Neural crest cell (in vitro differentiated cells): ENCODE measurements at places on chromosomes 11 and 22. TPM values are rescaled to one million over a fixed set of nuclear protein-coding genes. Genes with fewer than 3 reads are reported as not detected.

The HBB gene
- not detected in 2 replicates for total RNA-seq

The FAR1 gene
- 55.3 and 60.8 TPM in 2 replicates for total RNA-seq

The DDTL gene
- total RNA-seq, result not detected in 2 replicates

The NCAM1 gene
- total RNA-seq, result 76.7 and 85.2 TPM in 2 replicates

The CASP5 gene
- total RNA-seq, result not detected in 2 replicates

The DDI1 gene
- not detected in 2 replicates for total RNA-seq

The MS4A6E gene
- total RNA-seq, result not detected in 2 replicates

The TMPRSS4 gene
- not detected in 2 replicates for total RNA-seq

The NRGN gene
- total RNA-seq, result 30.3 and 30.7 TPM in 2 replicates

The SERPING1 gene
- 28.0 and 31.7 TPM in 2 replicates for total RNA-seq

The SCN4B gene
- 2.0 and 2.4 TPM in 2 replicates for total RNA-seq

The KRTAP5-11 gene
- total RNA-seq, result not detected in 2 replicates

The GPR83 gene
- total RNA-seq, result 0.30 and 0.34 TPM in 2 replicates

The ALDH3B1 gene
- 0.23 and 0.35 TPM in 2 replicates for total RNA-seq

The PRODH gene
- 0.09 and 1.3 TPM in 2 replicates for total RNA-seq

The WNT7B gene
- total RNA-seq, result 12.6 and 14.2 TPM in 2 replicates

The SLC22A12 gene
- not detected in 2 replicates for total RNA-seq

The POLR2F gene
- 137 and 143 TPM in 2 replicates for total RNA-seq

The C11orf91 gene
- total RNA-seq, result 0.57 and 0.68 TPM in 2 replicates

The OR2AT4 gene
- total RNA-seq, result not detected in 2 replicates

The FAM180B gene
- 0.35 and 0.50 TPM in 2 replicates for total RNA-seq

The COX8A gene
- total RNA-seq, result 349 and 389 TPM in 2 replicates

The SCGB1A1 gene
- not detected in 2 replicates for total RNA-seq

The OR51E1 gene
- total RNA-seq, result not detected in 2 replicates

The CLDN5 gene
- 1.0 and 1.3 TPM in 2 replicates for total RNA-seq

The MOB2 gene
- total RNA-seq, result 17.3 and 19.3 TPM in 2 replicates

The TMEM86A gene
- 1.5 and 1.7 TPM in 2 replicates for total RNA-seq

The DBX1 gene
- total RNA-seq, result 26.3 and 29.6 TPM in 2 replicates

The PHF5A gene
- 81.8 and 88.9 TPM in 2 replicates for total RNA-seq

The PGA5 gene
- not detected in 2 replicates for total RNA-seq

The EFCAB6 gene
- 1.5 and 2.3 TPM in 2 replicates for total RNA-seq

The BRSK2 gene
- total RNA-seq, result 59.9 and 72.5 TPM in 2 replicates

The PHF21B gene
- 36.5 and 40.4 TPM in 2 replicates for total RNA-seq

The PNPLA5 gene
- total RNA-seq, result not detected in 2 replicates

The CPT1B gene
- 81.2 and 84.1 TPM in 2 replicates for total RNA-seq

The RASSF10 gene
- total RNA-seq, result 6.0 and 6.4 TPM in 2 replicates

The OR5F1 gene
- not detected in 2 replicates for total RNA-seq

The P2RY2 gene
- 0.14 and 0.27 TPM in 2 replicates for total RNA-seq

The PKNOX2 gene
- 21.5 and 23.5 TPM in 2 replicates for total RNA-seq

The SRPRA gene
- 70.2 and 74.6 TPM in 2 replicates for total RNA-seq

The TRIM29 gene
- not detected in 2 replicates for total RNA-seq

The ZNF214 gene
- total RNA-seq, result 6.5 and 7.3 TPM in 2 replicates

The APOA5 gene
- not detected in 2 replicates for total RNA-seq

The IL10RA gene
- 0.37 and 0.48 TPM in 2 replicates for total RNA-seq

The TSPAN18 gene
- 116 and 125 TPM in 2 replicates for total RNA-seq

The CRYBA4 gene
- not detected in 2 replicates for total RNA-seq

The APOL3 gene
- not detected in 2 replicates for total RNA-seq
